ENCODE measurements at places on chromosomes 5 and 9.
A peak's percentile ranks its signal among the peaks of the same experiment; 100 is the strongest.

- DNase-seq: no peak
Observed at GRCh38 chr5:75006865-75007822, 45.2 kb downstream of the GCNT4 start.

- DNase-seq: no peak
Observed at GRCh38 chr5:68415177-68416085, 199.9 kb downstream of the PIK3R1 start.

DNA sequence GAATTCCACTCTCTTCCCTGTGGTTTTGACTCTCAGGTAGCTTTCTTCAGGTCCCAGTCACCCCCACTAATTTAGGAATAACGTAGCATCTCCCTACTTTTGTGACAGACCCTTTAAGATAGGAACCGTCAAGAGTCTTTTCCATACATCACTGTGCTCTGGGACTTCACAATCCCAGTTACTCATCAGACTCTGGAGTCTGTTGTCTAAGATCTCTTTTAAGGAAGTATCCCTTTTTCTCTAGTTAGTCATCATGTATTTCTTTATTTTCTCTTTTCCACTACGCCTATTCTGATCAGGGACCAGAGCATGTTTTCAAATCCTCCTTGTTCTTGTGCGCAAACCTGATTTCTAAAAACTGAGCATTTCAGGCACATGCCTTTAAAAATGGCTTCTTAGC is 143.0 kb downstream of the GOLPH3 start:
- DNase-seq: no peak

DNA sequence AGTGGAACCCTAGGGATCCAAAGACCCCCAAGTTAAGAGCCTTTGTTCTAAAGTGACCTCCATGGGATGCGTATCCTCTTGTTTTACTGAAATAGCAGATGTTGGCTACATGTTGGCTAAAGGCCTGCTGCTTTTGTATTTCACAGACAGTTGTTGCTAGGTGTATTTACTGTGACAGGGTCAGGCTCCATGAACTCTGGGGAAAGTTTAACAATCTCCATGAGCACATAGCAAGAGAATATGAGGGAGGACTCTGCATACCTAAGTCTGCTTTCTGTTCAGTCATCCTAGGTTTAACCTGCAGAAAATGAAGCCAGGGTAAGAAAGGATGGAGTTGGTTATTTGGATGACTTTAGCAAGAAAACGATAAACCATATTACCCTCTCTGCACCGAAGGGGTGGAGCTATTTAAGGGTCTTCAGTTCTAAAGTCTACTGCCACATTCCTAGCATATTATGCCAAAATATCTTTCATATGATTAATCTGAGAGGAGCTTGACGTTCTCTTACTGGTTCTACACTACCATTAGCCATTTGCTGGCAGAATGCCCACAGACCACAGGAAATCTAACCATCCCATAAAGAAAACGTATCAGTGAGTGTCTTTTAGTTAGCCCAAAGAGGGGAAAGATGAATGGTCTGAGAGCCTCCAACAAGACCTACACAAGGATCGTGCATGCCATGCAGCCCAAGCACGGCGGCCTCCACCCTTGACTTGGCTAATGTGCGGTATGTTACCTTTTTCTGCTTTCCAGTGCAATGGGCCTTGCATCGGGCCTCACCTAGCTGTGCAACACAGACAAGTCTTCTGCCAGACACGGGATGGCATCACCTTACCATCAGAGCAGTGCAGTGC is 127.8 kb downstream of the SAXO1 start:
- DNase-seq: no peak

- DNase-seq: no peak
Observed at GRCh38 chr5:154783774-154784460, 28.7 kb downstream of the LARP1 start.

DNA sequence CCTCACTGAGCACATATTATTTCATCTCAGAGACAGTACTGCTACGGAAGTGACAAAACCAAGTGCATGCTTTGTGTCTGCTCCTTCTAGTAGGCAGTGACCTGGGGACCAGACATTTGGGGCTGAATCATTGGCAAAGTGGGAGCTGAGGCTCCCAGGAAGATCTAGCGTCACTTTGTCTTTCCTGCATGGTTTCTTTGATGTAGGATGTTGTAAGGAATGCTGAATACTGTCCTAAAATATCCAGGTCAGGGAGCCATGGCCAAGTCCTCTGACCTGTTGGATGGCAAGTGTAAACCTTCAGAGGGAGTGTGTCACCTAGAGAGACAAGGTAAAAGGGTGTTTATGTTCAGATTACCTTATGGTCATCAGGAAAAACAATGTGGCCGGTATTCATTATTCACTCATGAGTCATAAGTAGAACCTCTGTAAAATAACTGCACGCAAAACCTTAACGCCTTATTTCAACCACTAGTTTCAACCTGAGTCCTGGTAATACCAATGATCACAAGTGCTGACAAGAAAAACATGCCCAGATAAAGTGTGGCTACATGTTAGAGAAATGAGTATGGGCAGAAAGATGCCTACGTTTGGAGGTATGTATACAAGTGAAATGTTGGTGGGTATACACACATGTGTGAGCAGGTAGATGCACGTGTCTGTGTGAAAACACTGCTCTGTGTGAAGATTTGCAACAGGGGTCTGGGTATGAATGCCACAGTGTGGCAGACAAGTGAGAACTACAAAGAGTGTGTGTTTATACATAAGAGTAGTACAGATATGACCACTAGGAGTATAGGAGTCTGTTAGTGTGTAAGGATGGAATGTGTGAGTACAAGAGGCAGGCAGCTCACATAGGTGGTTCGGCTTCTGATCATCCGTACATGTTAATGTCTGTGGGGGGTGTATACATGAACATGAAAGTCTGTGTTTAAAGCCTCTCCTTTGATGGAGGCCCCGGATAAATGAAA is 263.9 kb downstream of the SPOCK1 start:
- no peak for DNase-seq

- DNase-seq: no peak
Observed at GRCh38 chr9:8534828-8535227, 735.2 kb upstream of the DMAC1 start.

DNA sequence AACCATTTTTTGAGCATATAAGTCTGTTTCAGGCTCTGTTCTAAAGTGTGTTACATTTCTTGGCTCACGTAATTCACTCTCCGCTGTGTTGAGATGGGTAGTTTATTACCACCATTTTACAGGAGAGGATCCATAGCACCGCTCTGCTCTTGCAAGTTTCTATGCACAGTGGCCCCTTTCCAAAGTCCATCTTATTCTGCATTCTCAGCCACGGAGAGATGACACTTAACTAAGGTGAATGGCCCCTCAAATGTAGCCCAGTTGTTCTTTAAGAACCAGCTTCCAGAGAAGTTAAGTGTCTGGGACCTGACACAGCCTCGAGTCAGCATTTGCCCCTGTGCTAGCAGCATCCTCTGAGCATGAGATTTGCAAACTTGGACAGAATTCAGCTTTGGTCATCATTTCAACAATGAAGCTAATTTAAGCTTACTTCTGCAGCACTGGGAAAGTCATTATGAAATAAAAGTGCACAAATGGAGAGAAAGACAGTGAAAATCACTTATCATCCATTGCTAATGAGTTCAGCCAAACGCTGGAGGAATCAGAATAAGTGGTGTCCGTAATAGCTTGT is 61.9 kb downstream of the FAM78A start:
- DNase-seq: no peak

DNA sequence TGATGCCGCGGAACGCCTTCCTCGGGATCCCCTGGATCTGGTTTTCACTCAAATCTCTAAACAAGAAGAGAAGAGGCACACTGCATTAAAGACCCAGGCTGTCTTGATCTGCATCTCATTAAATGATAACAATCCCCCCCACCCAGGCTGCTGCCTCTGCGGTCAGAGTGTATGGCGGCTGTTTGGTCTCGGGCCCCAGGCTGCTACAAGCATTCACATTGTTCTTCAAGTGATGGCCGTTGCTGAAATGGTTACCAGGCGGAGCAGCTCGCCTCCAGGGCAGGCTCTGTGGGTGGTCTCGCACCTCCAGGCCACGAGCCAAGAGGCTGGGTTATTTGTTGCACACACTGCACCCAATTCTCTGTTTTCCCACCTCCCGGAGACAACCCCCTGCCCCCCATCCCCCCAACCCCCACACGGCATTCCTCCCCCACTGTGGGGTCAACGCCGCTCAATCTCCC is 304.1 kb upstream of the PANK3 start:
- no peak for DNase-seq

DNA sequence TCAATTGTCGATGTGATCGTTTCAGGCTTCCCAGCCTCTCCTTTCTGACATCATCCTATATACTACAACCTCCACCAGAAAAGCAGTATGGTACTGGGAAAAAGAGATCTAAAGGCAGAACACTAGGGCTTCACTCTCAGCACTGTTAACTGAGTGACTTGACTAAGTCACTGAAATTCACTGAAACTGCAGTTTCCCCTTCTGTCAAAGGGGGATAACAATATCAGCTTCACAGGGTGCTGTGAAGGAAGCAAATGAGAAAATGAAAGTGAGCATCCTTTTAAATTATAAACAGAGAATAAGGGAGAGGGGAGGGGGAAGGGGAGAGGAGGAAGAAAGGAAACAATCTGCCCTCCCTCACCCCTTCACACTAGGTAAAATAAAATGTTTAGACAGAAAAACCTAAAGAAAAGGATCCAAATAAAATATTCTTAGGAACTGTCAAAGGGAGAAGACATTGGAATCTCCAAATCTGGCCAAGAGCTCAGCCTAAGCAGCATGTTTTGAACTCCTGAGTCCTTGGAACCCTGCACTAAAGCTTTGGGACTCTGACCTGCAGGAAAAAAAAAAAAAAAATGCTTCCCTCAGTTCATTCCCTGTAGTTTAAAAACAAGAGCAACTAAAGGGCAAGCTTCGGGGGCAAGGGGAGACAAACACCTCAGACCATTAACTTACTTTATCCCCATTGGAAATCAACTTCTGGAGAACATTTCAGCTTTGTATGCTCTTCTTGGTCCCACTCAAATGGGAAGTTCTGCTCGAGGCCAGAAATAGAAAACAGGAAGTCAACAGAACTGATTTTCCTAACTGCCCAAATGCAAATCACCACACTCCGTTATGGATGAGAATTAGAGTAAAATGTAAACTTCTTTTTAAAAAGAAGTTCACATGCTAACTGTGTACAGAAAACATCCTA is 178.3 kb downstream of the DEPDC1B start:
- DNase-seq: no peak

GRCh38 chr5:54900984-54901725 is 84.2 kb downstream of the ESM1 start:
- DNase-seq: no peak

DNA sequence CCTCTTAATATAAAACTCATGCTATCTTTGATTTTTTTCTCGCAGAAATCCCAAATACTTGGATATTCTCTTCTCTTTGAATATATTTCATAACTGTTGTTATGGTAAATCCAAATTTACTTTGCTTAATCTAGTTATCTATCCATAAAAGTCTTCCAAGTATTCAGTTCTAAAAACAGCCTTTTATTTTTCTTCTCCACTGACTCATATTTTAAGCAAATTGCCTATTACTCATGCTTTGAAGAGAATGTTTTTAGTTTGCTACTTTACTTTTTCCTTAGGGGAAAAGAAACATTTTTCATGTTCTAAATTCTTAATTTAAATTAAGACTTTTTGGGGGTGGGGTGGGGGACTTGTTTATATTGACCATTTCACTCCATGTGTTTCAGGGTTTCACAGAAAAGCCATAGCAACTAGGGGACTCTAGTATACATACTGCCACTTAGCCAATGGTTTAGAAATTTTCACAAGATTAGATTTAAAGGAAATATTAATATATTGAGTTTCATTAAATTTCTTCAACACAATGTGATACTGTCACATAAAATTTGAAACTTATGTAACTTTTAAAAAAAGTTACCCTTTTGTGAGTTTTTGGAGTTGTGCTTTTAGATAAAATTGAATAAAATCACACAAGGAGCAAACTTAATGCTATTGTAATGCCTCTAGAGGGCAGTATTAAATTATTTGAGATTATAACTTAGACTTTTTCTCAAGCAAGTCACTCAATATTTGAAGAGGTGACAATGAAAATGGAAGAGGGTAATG is 545.8 kb upstream of the ARRDC3 start:
- DNase-seq: peak; percentile 60

- DNase-seq: no peak
Observed at GRCh38 chr5:135085133-135085935, 51.3 kb upstream of the PITX1 start.

DNA sequence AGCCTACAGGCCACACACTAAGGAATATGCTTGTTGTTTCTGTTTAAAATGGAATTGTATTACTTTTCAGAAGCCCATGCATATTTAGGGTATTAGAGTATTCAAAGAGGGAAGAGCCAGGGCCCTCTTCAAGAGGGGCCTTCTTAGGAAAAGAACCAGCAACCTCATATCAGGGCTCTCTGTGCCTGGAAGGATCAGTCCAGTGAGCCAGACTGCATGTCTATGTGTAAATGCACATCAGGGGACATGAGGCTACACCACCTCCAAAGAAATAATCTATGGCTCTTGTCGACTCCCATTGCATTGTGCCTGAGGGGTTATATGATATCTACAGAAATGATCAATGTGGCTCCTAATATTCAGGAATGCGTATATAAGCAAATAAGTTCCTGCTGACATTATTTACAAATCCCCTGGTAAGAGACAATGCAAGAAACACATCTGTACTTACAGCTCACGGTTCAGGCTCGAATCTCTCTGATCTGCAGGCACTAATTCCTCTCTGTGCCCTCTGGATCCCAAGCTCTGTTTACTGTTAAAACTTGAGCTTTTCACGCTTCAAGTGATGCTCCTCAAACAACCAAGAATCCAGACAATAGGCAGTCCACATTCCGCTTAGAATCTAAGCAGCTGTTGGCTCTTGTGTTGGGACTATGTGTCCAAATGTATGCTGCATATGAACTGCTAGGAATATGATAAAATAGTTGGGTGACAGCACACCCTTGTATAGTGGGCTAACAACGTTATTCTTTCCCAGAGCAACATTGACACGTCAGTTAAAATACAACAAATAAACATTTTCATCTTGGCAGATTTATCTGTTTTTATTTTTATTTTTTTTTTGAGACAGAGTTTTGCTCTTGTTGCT is 150.2 kb upstream of the KLF9 start:
- no peak for DNase-seq

GRCh38 chr9:100557053-100557452 is 20.8 kb upstream of the CAVIN4 start:
- no peak for DNase-seq

DNA sequence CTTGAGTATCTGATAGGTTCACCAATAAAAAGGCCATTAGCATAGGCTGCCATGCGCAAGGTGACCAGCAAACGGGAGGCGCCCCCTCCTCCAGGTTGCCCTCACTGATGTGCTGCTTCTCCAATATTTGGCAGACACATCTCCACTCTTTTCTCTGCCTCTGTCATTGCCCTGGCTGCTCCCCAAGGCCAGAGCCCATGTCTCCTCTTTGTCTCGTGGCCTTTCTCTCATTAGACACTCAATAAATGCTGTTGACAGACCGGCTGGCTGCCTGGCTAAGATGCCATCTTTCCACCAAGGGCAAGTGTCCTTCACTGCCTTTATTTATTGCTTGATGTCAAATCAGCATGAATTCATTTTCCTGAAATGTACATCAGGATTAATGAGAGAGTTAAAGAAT is 404.0 kb upstream of the KIF2A start:
- no peak for DNase-seq

- DNase-seq: no peak
Observed at GRCh38 chr5:112762113-112762810, 24.6 kb downstream of the APC start.
